ENCODE measurements at places on chromosomes 6 and 20.

- DNase-seq: no peak
Observed at GRCh38 chr6:51554029-51554428, 533.4 kb downstream of the PKHD1 start.

DNA sequence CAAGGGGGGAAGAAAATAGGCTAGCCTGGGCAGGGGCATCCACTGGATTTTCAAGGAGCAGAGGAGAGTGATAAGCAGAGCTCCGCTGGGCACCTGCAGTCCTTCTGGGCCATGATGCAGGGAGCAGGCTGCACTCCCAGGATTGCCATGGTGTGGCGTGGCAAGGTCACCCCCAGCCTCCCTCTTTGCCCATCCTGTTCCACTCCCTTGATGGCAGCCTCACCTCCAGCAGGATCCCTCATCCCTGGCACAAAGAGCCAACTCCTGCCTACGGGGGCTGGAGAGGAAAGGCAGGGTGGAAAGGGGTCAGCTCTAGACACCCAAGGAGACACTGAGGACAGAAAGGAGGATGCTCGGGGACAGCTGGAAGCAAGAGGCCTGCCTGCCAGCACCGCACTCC is 22.4 kb upstream of the MYMX start:
- DNase-seq: no peak

DNA sequence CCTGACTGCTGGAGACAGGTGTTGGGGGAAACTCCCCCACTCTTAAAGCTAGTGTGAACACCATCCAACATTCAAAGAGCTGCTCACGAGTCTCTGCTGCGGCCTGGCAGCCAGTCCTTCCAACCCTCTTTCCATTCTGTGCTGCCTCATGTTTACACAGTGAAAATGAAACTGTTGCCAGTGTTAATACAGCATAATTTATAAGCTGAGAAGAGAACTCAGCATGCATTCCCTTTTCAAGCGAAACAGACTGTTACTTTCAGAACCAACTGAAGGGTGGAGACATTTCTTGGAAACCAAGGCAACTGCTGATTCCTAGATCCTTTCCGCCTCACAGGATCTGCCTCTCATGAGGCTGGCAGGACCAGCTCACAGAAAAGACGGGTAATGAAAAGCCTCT is 533.8 kb upstream of the ID4 start:
- no peak for DNase-seq

DNA sequence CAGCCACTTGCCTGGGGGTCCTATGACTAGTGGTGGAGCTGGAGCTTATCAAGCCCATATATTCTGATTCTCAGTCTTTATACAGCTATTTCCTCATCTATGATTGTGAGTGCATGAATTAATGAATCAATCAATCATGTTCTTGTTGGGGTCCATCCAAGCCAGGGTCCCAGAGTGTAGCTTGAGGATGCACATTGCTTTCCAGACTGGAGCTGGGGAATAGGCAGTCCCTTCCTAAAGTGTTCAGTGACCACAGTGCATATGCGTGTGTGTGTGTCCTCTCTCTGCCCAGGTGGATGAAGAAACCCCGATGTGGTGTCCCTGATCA is 25.1 kb downstream of the MMP24 start:
- DNase-seq: no peak

DNA sequence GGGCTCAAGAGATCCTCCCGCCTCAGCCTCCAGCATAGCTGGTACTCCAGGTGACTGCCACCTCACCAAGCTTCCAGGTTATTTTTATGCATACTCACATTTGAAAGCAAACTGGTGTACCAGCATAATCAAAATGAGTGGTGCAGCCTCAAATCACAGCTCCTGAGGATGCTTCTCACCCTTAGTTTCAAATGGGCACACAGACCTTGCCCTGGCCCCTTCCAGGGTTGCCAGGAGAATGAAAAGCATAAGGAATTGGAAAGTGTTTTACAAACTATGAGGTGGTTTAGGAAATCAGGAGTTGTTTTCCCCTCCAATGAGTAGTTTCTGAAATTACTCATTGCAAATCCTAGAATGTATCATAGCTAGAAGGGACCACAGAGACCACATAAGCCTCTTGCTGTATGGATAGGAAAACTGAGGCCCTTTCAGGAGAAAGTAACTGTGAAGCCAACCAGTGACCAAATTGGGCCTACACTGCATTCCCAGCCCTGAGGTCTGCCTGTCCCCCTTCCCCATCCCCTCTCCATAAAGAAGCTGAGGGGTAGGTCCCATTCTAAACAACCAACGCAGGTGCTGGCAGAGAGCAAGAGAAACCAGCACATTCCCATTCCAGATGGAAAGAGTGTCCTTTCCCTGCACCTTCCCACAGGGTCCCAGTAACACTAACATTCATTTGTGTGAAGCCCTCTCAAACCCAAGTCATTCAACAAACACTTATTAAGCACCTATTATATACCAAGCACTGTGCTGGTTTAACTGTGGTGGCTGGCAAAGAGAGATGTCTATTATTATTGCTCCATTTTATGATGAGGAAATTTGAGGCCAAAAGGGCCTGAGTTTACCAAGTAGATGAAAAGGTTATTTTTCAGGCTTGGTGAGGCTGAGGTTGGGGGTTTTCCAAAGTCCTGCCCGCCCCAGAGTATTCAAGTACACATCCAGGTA is 2.1 kb upstream of the E2F1 start:
- no peak for DNase-seq

DNA sequence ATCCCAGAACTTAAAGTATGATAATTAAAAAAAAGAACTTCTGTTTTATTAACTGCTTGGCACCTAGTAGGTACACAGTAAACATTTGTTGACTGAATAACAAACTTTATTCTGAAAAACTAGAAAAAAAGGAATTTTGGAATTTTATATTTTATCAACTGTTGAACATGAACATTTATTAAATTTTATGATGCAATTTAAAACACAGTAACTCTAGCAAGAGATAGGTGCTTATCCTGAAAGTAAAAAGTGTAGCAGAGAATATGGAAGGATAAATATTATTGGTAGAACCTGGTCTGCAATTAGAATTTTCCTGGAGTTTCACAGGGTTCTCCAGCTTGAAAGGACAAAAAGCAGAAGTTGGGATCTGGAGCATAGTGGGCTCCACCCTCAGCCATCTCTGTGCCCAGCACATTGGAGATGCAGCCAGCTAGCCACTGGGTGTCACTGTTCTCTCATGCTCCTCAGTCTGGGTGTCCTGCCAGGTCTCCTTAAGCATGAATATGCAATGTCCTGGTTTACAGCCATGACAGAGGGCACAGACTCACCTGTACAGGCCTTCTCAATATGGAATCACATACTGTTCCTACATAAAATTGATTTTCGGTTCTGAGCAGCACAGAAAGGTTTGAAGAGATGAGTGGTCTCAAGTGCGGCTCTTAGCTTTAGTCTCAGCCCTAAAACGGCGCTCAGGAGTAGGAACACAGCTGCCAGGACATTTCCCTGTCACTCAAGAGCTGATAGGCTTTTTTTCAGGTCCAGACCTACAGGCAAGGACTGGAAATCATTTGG is 31.7 kb upstream of the IL20RA start:
- DNase-seq: peak; percentile 42

- DNase-seq: no peak
Observed at GRCh38 chr6:139508576-139508975, 134.1 kb upstream of the CITED2 start.

DNA sequence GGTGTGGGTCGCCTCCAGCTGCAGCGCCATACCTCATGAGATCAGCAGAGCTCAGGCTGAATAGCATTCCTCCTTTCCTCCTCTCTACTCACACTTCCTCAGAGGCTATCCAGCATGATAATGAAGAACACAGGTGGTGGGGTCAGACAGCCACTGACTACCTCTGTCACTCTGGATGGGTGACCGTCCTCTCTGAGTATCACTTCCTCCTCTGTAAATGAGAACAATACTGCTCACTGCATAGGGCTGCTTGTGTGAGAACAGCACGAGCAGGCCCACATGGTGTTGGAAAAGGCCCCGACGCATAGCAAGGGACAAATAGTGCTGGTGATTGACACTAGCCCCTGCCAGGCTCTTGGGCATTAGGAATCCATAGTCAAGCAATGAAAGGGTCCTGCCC is 239.1 kb downstream of the PRKN start:
- no peak for DNase-seq

DNA sequence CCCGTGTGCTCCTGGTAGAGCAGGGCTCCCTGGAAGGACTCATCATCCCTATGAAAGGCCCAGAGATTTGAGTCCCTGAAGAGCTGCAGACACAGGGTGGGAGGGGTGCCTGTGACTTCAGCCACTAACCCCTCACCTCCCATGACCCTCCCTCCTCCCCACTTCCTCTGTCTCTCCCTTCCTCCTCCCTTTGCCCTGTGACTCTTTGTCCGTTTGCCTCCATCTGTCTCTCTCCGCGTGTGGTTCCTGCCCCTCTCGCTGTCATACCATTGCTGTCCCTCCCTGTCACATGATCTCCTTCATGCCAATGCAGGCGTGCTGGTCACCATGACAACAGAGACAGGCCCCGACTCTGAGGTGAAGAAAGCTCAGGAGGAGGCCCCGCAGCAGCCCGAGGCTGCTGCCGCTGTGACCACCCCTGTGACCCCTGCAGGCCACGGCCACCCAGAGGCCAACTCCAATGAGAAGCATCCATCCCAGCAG is 19.0 kb downstream of the EPB41L1 start:
- DNase-seq: peak; percentile 35

DNA sequence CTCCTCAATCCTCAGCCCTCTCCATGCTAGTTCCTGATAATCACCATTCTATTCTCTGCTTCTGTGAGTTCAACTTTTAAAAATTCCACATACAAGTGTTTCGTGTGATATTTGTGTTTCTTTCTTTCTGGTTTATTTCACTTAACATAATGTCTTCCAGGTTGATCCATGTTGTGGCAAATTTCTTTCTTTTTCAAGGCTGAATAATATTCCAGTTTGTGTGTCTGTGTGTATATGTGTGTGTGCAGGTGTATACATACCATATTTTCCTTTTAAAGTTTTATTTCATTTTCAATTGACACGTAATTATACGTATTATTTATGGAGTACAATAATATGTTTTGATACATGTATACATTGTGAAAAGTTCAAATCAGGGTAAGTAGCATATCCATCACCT is 19.8 kb upstream of the SF3B5 start:
- no peak for DNase-seq

DNA sequence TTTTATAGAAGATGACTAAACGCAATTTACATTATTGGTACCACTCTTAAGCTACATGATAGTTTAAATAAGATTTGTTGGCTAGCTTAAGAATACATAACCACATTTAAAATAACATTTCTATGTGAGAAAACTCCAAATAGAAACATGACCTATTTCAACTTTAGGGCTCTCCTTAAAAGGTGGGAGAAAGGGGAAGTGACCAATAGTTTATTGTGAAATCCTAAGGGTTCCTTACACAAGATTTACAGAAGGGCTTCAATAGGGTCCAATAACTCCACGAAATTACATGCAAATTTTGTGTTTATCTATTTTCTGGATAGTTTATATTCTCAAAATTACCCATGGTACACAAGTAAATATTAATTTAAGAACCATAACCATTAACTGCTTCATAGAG is 91.6 kb upstream of the DST start:
- DNase-seq: no peak

GRCh38 chr6:123810948-123811347 is 7.3 kb downstream of the NKAIN2 start:
- DNase-seq: no peak

- DNase-seq: no peak
Observed at GRCh38 chr6:39806278-39806677, 14.1 kb downstream of the DAAM2 start.

DNA sequence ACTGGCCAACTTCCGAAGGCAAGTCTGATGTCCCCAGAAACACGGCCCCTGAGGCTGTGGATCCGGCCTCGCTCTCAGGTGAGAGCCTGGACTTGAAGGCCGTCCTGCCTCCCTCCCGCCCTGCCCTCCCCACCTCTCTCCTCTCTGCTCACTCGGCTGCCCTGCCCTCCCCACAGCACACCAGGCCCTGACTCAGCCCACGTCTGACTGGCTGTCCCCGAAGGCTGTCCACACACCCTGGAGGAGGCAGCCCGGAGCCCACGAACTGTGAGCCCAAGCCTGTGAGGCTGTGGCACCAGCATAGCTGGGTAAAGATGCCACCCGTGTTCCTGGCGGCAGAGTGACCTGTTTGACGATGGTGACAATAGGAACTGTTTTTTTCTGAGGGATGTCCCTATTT is 16.3 kb downstream of the GATA5 start:
- no peak for DNase-seq

GRCh38 chr20:50085481-50086365 is 27.2 kb downstream of the UBE2V1 start:
- DNase-seq: peak; percentile 78

DNA sequence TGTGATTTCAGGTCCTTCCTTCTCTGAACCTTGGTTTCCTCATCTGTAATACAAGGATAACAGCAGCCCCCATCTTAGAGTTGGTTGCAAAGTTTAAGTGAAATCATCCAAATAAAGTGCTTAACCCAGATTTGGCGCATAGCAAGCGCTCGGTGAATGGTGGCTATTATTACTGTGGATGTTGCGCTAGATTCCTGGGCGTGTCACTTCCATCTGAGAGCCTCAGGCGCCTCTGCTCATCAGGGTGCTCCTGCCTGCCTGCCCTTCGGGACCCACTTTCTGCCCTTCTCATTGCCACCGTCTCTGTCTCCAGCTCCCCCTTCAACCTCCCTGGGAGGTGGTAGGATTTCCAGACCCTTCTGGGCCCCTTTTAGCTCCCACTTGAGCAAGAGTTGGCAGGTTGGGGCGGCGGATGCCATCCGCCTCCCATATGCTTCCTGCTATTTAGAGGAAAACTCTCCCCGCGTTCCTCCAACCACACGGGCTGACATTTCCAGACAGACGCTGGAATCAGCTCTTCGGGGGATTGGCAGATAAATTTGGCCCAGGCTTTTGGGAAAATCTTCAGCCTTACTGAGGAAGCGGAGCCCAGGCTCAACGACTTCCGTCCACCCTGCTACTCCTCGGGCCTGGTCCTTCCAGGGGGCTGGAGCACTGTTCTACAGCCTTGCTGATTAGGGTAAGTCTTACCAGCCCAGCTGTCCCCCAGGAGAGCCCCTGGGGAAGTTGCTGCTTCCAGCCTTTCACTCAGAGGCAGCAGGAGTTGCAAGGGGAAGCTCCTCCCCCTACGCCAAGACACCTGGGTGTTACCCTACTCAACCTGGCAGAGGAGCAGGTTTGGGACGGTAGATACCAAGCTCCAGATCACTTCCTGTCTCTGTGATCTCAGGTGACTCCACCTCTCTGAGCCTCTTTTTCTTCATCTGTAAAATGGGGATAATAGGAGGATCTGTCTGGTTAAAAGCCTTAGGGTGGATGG is 71.5 kb downstream of the DLGAP4 start:
- DNase-seq: no peak

GRCh38 chr20:7696311-7696710 is 243.9 kb downstream of the HAO1 start:
- no peak for DNase-seq

DNA sequence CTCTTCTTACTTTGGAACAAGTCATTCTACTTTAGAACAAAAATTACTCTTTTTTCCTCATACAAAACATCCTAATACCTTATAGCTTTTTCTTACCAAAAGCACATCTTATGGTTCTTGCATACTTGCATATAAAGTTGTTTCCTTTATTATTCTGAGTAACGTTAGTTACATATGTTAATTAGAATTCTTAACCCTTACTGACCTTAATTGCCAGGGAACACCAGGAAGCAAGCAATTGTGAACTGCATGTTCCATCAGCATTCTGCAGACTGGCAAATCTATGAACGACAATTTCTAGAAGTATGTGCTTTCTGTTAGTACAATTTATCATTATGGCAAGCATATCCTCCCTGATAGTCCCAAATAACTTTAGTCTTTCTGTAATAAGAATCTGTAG is 831.0 kb downstream of the C6orf118 start:
- no peak for DNase-seq

GRCh38 chr6:130368576-130368975 is 2.8 kb downstream of the TMEM200A start:
- peak; percentile 6 for DNase-seq

Measured in natural killer cell (primary cell).